ENCODE measurements at places on chromosomes 6 and 20.

DNA sequence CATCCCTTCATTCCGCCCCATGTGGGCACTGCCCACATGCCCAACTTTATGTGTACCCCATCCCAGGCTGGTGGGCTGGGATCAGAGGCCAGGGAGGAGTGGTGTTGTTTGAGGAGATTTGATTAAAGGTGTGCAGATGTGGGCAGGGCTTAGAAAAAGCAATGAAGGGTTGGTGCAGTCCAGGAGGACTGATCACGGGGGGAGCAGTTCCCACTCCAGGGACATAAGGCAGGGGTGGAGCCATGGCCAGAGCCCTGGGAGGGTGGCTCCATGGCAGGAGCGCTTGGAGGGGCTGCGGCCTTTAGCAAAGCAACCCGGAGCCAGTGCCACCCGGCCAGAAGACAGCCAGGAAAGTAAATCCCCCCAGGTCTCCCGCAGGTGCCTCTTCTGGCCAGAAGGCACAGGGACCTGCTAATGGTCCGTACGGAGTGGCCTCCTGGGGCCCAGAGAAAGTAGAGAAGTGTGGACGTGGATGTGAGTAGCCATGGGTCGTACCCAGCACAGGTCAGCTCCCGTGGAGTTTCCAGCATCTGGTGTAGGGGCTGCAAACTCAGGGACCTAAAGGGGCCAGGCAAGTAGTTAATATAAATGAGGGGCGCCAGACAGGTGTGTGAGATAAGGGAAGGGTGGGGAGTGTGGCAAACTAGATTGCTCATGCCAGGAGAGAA lies 62.1 kb upstream of the APCDD1L start:
- no peak for DNase-seq

DNA sequence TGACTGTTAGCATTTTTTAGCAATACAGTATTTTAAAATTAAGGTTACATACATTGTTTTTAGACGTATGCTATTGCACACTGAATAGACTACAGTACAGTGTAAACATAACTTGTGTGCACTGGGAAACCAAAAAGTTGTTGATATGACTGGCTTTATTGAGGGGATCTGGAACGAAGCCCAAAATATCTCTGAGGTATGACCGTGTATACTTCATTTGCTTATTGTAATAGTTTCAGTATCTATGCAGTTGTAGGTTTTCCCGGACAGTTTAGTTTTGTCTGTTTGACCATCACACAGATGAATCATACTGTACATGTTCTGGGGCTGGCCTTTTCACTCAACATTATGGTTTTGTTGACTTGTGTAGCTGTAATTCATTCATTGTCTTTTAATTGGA lies 6.9 kb upstream of the ZBTB12 start:
- DNase-seq: no peak

- DNase-seq: no peak
Measured at GRCh38 chr6:35795453-35796071, 1.6 kb downstream of the CLPS start.

GRCh38 chr6:21747441-21747840 lies 153.9 kb downstream of the SOX4 start:
- no peak for DNase-seq

GRCh38 chr6:25419879-25420278 lies 140.7 kb downstream of the CARMIL1 start:
- no peak for DNase-seq

DNA sequence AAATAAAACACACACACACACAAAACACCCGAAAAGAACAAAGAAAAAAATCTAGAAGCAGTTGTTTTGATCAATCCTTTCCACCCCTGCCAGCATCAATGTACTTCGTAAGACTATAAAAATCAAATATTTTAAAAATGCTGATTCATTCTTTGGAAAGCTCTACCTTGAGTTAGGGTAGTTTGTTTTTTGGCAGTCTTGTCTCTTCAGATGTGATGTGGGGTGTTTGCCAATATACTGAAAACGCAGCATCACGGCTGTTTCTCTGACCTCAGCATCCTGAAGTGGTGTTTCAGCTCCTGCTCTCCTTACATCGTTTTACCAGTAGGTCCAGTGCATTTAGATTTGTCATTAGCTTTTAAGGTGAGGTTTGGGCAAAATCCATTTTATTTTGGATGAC lies 526.0 kb downstream of the UTRN start:
- DNase-seq: no peak

- no peak for DNase-seq
Measured at GRCh38 chr6:44474643-44475042, 87.1 kb downstream of the CDC5L start.

DNA sequence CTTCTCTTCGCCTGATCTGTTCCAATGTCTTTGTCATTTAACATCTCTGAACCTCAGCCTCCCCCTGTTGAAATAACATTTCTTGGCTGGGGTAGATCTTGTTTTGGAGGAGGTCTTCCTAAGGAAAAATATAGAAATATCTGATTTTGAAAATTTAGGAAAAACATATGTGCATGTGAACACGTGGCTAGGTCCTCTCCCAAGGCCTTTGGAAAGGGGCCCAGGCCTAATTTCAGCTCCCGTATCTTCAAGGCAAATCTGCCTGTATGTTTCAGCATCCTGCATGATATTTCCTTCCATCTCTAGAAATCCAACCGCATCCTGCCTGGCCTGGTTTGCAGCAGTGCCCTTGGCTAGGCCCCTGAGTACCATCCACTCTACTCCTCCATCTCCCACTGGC lies 261.2 kb downstream of the PHACTR1 start:
- no peak for DNase-seq

DNA sequence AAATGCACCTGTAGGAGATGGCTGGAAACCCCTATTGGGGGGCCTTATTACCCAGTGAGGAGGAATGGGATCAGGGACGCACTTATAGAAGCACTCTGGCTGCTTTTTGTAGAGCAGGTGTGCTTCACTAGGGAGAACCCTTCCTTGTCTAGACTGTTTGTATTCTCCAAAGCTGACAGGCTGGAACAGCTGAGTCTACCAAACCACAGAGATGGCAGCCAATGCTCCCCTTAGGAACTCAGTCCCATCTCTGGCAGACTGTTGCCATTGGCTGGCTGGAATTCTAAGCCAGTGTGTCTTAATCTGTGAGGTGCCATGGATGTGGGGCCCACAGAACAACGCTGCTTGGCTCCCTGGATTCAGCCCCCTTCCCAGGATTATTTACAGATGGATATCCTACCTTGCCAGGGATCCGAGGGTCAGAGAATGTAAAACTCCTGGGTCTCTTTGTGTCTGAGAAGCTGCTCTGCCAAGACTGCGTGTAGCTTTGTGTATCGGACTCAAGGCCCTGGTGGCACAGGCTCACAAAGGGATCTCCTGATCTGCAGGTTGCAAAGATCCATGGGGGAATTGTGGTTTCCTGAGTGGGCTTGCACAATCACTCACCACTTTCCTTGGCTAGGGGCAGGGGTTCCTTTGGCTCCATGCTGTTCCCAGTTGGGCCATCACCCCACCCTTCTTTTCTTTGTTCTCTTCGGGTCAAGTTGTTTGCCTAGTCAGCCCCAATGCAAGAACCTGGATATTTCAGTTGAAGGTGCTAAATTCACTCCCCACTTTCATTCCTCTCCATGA lies 26.1 kb downstream of the C6orf52 start:
- DNase-seq: no peak
